ENCODE measurements at places on chromosomes 12 and 14.
A peak's percentile ranks its signal among the peaks of the same experiment; 100 is the strongest.

GRCh38 chr12:49588281-49588680 is 17.2 kb downstream of the FAM186B start:
- DNase-seq = no peak

DNA sequence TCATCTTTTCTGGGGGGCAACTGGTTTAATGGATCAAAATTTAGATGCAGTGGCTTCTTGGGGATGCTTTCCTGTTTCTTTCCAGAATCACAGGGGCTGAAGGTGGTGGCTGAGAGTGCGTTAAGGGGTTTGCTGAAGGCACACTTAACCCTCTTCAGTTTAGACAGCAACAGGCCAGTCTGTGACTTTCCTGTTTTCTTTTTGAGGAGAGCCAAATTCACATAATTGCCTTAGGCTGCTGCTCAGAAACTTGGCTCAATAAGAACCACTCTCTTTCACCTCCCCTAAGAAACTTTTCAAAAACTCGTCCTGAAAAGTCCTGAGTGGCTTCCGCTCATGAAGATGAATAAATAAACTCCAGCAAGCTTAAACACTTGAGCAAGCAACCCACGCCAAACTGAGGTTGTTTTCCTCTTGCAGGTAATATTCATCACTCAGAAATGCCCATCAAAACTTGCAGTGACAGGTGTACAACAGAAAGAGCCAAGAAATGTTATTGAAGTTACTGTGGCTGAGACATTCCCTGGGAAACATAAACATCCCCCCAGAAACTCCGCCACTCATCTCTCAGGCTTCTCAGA is 510.4 kb downstream of the TMEM132D start:
- no peak for DNase-seq

DNA sequence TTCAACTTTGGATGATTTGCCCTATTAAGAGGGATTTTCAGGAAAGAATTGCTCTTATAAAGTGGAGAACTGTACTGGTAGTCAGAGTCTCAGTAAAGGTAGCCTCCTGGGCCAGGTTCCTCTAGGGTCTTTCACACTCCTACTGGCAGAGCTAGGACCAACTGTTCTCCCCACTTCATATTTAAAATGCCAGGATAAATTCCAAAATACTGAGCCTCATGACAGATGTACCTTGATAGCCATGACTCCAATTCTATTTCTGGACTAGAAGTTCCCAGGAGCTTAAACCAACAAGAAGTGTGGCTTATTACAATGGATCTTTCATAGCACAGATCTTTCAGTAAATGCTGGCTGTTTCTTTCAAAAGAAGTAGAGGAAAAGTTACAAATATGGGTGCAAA is 126.5 kb downstream of the C12orf75 start:
- DNase-seq = no peak

DNA sequence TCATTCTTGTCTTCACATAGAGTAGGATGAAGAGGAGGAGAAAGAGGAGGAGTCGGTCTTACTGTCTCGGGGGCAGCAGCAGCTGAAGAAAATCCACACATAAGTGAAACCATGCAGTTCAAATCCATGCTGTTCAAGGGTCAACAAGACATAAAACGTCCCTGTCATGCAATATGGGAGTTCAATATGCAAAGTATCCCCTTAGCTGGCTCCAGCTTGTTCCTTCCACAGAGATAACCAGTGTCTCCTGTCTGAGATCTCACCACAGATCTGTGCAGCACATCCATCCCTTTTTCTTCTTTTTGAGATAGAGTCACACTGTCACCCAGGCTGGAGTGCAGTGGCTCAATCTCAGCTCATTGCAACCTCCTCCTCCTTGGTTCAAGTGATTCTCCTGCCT is 357.5 kb downstream of the GALC start:
- no peak for DNase-seq

- DNase-seq = no peak
Observed at GRCh38 chr14:88195676-88196075, 127.4 kb downstream of the KCNK10 start.

DNA sequence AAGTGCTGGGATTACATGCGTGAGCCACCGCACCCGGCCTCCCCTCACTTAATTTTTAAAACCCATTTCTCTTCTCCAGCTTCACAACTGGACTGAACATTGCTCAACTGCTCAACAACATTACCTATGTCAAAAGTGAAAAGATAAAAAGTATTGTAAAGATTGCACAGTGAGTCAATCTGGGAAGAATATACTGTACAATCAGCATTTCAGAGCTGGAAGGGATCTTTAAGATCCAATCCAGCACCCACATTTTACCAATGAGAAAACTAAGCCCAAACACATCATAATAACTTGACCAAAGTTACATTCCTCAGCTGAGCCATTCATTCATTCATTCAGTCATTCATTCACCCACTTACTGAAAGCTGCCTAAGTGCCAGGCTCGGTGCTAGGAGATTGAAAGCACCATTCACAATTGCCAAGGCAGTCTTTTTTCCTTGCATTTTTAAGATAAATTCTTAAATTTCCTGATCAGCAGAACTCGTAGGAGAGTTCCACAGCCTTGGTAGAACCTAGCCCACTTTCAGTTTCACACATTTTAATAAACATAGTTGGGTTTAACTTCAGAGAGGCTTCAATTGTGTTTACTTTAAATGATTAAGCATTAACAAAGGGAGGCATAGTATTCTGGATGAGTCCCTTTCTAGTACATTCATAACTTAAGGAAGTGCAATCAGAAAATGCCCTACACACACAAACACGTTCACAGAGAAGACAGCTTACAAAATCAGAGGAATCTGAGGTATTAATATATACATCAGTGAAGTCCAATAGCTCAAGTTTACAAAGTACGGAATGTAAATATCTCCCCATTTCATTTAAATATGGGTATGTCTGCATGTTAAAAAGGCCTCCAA is 3.0 kb downstream of the GALNT4 start:
- DNase-seq = no peak

- DNase-seq = no peak
Observed at GRCh38 chr12:50042693-50043092, 14.7 kb upstream of the ASIC1 start.

DNA sequence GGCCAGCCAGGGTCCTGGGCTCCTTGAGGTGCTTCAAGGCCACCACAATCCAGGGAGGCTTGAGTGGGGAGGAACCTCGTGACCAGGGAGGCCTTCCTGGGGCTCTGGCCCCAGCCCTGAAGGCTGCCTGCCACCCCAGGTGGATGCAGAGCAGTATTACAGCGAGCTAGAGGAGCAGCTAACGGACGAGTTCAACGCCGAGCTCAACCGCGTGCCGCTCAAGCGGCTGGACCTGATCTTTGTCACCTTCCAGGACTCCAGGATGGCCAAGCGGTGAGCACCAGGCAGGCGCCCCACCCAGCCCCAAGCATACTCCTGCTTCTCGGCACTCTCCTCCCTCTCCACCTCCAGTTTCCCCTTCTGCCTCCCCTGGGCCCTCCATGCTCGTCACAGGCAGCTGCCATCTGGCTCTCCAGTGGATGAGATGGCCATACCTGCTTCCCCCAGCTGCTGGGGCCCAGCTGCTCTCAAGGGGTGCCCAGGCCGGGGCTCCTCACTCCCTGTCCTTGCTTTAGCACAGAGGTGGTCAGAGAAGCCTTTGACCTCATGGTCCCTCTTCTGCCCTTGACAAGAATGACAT is 30.6 kb downstream of the NGB start:
- DNase-seq = no peak

- no peak for DNase-seq
Observed at GRCh38 chr12:121613462-121613861, 12.9 kb upstream of the ORAI1 start.

DNA sequence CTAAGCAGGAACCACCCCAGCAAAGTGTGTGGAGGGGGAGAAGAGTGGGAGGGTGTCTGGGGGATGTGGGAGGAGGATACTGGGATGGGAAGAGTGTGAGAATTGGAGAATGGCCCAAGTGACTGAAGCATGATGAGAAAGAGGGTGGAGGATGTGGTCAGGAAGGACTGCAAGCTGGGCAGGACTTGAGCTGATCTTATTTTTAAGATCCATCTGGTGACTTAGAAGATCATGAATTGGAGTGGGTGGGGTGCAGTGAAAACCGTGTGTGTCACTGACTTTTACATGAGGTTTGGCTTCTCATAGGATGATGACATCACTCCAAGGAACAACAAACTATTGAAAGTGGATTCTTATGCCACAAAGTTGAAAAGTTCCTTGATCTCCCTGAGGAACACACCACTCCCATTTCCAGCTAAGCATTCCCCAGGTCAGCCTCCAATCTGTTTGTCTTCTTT is 287.5 kb downstream of the GALC start:
- no peak for DNase-seq

- DNase-seq = no peak
Observed at GRCh38 chr12:57237932-57238853, 8.7 kb downstream of the SHMT2 start.

GRCh38 chr12:57629897-57630471 is 3.0 kb downstream of the B4GALNT1 start:
- DNase-seq = no peak

DNA sequence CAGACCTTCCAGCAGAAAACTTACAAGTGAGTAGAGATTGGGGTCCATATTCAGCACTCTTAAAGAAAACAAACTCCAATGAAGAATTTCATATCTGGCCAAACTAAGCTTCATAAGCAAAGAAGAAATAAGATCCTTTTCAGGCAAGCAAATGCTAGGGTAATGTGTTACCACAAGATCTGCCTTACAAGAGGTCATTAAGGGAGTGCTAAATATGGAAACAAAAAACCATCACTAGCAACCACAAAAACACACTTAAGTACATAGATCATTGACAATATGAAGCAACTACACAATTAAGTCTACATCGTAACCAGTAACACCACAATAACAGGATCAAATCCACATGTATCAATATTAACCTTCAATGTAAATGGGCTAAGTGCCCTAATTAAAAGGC is 47.1 kb upstream of the CLEC14A start:
- DNase-seq = no peak

DNA sequence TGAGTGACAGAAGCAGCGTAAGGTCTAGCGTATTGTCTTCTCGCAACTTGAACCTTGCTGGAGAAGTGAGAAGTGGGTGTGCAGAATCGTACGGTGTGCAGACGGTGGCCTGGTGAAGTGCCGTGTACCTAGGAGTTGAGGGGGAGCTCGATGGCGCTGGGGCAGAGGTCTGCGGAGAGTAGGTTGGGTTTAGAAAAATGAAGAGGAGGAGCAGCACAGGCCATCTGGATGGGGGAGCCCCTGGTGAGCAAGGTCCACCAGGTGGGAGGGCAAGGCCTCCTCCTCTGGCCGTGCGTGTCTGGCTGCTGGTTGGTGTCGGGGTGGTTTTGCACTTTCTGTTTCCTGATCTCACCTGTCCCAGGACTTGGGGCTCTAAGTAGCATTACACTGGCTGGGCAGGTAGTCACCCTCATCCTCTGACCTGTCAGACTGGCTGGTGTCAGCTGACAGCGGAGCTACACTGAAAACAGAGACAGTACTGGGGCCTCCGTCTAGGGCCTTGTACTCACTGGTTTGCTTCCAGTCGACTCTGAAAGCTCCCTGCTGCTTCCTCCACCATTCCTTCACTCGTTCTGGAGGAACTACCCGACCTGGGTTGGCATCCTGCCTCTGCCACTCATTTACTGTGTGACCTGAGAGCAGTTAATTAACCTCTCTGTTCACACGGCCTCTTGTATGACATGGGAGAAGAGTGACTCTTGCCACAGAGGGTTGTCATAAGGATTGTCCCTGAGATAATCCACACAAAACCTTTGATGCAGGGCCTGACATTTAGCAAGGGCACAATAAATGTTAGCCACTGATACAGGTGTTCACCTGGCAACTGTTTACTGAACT is 228.3 kb downstream of the SLC41A2 start:
- DNase-seq = no peak

DNA sequence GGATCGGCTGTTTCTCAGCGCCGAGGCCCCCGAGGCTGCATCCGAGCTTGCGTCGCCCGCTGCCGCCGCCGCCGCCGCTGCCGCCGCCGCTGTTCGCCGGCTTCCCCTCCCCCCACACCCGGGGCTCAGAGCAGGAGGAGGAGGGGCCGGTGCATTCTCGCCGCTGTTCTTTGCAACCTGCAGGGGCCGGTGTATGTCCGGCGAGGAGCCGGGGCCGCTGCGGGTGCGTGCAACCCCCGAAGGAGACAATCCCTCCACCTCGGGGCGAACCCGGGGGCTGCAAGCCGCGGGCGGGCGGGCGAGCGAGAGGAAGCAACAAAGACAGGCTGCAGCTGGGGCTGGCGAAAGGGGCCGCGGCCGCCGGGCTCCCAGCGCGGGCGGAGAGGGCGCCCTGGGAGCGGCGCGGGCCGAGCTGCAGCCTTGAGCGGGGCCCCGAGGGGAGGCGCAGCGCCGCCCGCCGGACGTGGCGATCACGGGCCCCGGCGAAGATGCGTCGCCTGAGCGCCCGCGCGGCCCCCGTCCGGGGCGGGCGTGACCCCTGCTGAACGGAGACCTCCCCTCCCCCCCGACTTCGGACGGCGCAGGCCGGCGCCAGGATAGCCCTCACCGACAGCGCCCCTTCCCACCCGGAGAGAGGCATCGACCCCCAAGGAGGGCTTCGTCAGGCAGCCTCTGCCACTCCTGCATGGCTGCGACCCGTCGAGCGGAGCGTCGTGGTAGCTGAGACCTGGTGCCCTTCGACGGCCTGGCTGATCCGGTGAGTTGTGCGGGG is 702 bp downstream of the FAM222A start:
- peak; percentile 38 for DNase-seq

- DNase-seq = no peak
Observed at GRCh38 chr14:76086636-76087035, 65.1 kb upstream of the GPATCH2L start.

DNA sequence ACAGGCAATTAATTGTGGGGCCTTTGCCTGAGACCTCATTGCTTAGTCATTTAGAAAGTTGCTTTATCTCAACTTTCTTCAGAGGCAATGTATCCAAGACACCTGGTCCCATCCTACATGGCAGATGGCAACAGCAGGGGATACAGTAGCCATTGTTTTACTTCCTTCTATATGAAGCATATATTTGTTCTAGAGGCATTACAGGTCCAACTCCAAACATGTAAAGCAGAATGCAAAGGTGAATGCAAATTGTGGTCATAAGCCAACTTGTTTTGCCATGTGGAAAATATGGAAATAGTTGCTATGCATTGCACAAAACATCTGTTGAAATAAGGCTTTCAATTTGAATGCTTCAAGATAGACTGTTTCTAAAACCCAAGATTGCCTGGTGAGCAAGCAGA is 109.8 kb upstream of the BCAT1 start:
- DNase-seq = no peak

Measured in CD4-positive, alpha-beta T cell treated with Interleukin-15 for 4 hours (primary cell).